ENCODE measurements at places on chromosomes 5 and 9. TPM values are rescaled to one million over a fixed set of nuclear protein-coding genes. Genes with fewer than 3 reads are reported as not detected.

IPPK gene
- total RNA-seq: 11.6 TPM

ENTPD2 gene
- total RNA-seq: 6.4 TPM

PKN3 gene
- 6.9 TPM for total RNA-seq

PCDHGA2 gene
- total RNA-seq: 0.69 TPM

LSM11 gene
- 3.6 TPM for total RNA-seq

CMYA5 gene
- total RNA-seq: 1.4 TPM

TAL2 gene
- total RNA-seq: not detected

SPAG8 gene
- 14.2 TPM for total RNA-seq

FOXD4L6 gene
- 0.14 TPM for total RNA-seq

PKD2L2 gene
- not detected for total RNA-seq

FBN2 gene
- total RNA-seq: 62.5 TPM

MED27 gene
- 21.7 TPM for total RNA-seq

IFNB1 gene
- total RNA-seq: not detected

MAMDC4 gene
- 29.1 TPM for total RNA-seq

AK6 gene
- 30.8 TPM for total RNA-seq

KCNV2 gene
- total RNA-seq: not detected

CHSY3 gene
- 0.86 TPM for total RNA-seq

MZB1 gene
- total RNA-seq: 0.22 TPM

SMARCA2 gene
- total RNA-seq: 131 TPM

PCDHB4 gene
- 2.7 TPM for total RNA-seq

FAM169A gene
- 14.5 TPM for total RNA-seq

LPAR1 gene
- 15.3 TPM for total RNA-seq

ARSI gene
- total RNA-seq: 1.4 TPM

SLC6A19 gene
- total RNA-seq: 22.2 TPM

INSL4 gene
- 0.29 TPM for total RNA-seq

TNFSF15 gene
- total RNA-seq: 7.3 TPM

CDH10 gene
- total RNA-seq: 5.5 TPM

PCDHA9 gene
- 2.5 TPM for total RNA-seq

TMOD1 gene
- total RNA-seq: 10.5 TPM

SLC1A3 gene
- 15.3 TPM for total RNA-seq

GPR150 gene
- total RNA-seq: not detected

GRXCR2 gene
- not detected for total RNA-seq

PCDHB14 gene
- 3.7 TPM for total RNA-seq

IER5L gene
- total RNA-seq: 22.3 TPM

Data from type B pancreatic cell (in vitro differentiated cells).